Eye (tissue), 1 donor: ENCODE measurements at places on chromosomes 1 and 21.

DNA sequence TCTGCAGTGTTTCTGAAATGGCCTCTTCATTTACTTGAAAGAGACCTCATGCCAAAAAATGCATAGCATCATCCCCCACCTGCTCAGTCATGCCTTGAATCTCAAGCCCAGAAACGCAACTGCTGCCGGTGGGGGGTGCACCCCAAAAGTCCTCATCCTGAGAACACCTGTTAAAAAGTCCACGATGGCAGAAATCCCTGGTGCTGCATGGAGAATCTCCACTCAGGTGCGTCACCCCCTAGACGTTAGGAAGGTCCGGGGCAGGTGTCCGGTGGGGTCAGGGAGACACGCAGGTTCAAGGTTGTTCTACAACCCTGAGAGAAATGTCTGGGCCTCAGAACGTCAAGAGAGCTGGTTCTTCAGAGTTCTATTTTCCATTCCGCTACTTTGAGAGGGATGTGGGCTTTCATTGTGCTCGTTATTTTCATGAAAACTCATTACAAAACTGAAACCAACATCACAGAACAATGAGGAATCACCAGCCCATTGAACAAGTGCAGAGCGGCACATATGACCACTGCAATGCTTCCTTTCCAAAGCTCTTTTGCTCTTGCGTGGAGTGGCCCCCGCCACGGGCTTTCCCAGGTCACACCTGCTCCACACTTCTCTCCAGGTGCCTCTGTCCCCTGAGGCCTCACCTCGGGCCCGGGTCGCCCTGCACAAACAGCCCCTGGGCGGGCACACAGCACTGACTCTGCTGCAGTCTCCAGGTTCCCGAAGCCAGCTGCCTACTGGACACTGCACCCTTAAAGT is 201.9 kb downstream of the TOMM20 start:
- peak; percentile 38 for DNase-seq

GRCh38 chr1:68223687-68224086 is 8.6 kb downstream of the WLS start:
- no peak for DNase-seq

- DNase-seq = no peak
Measured at GRCh38 chr1:183590244-183591191, at the start of gene NCF2. NCF2 (minus strand) TSS chr1:183590459; CDS start chr1:183590329, 130 bp downstream.

DNA sequence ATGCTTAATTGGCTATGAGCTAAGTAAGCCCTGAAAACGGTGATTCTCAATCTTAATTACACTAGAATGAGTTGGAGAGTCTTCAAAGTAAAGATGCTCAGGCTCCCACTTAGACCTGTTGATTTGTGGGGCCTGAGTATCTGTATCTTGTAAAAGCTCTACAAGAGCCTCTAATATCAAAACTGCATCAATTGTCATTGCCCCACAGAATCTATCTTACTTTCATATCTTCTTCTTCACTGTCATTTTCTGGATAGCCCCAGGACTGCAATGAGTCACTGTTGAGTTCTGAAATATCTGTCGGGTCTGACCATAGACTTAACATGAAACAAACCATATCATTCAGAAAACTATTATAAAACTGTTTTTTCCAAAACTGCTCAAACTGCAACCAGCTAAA is 102.8 kb upstream of the SERTAD4 start:
- DNase-seq = no peak

GRCh38 chr1:16180291-16180824 is 24.5 kb upstream of the EPHA2 start:
- no peak for DNase-seq

- DNase-seq = peak; percentile 92
Measured at GRCh38 chr1:31376375-31377134, 3.7 kb upstream of the FABP3 start.

GRCh38 chr1:53938136-53938830 is 7.2 kb downstream of the IFT25 start:
- DNase-seq = no peak

- DNase-seq = peak; percentile 17
Measured at GRCh38 chr1:26761217-26761616, 26.5 kb upstream of the PIGV start.
